ENCODE measurements at places on chromosomes 7 and 10.

- DNase-seq, result no peak
Measured at GRCh38 chr10:74822101-74822500, 4.3 kb upstream of the KAT6B start.

DNA sequence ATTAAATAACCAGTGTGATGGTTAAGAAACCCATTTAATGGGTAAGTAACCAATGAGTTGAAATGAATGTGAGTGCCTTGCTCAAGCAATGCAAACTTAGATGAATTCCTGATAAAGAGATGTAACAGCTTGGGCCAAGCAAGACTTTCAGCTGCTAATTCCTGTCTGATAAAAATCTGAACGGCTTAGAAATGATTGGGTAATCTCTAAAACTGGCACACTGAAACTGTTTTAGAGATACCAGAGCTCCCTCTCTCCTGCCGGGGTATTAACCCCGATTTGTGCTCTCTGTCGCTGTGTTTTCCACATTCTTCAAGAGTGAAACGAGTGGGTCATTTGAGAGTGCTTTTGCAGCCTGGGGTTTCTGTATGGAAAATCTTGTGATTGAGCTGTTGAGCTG lies 534.9 kb upstream of the GALNT17 start:
- DNase-seq, result no peak

GRCh38 chr7:16921644-16922257 lies 40.0 kb upstream of the AGR3 start:
- DNase-seq, result no peak

GRCh38 chr10:3071405-3072198 lies 4.3 kb downstream of the PFKP start:
- no peak for DNase-seq

DNA sequence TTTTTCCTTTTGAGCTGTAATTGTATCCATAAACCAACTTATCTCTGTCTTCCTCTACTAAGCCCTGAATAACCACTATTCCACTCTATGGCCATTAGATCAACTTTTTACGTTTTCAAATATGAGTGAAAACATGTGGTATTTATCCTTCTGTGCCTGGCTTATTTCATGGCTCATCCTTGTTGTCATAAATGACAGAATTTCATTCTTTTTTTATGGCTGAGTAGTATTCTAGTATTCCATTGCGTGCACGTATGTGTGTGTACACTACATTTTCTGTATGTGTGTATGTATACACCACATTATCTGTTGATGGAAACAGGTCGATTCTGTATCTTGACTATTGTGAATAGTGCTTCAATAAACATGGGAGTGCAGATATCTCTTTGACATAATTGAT lies 11.1 kb downstream of the CDK1 start:
- no peak for DNase-seq

GRCh38 chr10:20897146-20897825 lies at the start of gene NEBL:
NEBL (minus strand) TSS chr10:20897311; CDS start chr10:20897205, 106 bp downstream.
- DNase-seq, result no peak

DNA sequence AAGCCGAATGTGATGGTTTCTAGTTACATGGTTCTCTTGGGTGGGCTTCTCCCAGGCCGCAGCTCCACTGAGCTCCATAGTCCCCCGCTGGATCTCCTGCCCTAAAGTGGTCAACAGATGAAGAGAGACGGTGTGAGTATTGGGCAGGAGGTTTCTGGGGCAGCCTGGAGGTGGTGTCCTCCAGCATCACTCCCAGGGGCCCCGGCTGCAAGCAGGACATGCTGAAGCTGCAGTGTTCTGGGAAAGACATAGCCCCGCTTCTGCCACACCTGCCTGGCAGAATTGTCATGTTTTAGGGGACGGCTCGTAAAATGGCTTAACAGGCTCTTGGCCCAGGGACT lies 40.4 kb downstream of the CALML3 start:
- no peak for DNase-seq

- DNase-seq, result no peak
Measured at GRCh38 chr10:98676895-98677294, 230.2 kb upstream of the HPS1 start.

GRCh38 chr7:105674200-105674920 lies 93.1 kb upstream of the EFCAB10 start:
- no peak for DNase-seq

GRCh38 chr10:28169525-28169924 lies 133.3 kb downstream of the MPP7 start:
- no peak for DNase-seq
